ENCODE measurements at places on chromosomes 6 and 20.

GRCh38 chr20:34915131-34915530, 38.7 kb downstream of the ACSS2 start:
- DNase-seq = no peak

DNA sequence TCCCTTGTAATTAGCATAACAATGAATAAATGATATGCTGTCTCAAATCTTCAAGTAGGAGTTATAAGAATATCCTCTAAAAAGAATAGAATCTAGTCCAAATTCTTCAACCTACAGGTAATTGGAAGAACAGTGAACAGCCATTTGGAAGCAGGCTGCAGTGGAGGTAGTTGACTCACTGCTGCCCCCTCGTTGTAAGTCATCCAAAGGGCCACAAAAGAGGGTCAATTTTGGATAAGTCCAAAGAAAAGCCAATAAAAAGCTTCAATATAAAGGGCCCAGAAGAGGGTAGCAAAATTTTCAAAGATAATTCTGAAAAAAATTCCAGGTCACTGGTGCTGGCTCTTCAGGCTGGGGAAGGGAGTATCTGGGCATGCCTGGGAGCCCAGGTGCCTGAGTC, 60.8 kb upstream of the SSTR4 start:
- DNase-seq = no peak

- DNase-seq = no peak
Measured at GRCh38 chr6:156058356-156058755, 602.7 kb upstream of the NOX3 start.

DNA sequence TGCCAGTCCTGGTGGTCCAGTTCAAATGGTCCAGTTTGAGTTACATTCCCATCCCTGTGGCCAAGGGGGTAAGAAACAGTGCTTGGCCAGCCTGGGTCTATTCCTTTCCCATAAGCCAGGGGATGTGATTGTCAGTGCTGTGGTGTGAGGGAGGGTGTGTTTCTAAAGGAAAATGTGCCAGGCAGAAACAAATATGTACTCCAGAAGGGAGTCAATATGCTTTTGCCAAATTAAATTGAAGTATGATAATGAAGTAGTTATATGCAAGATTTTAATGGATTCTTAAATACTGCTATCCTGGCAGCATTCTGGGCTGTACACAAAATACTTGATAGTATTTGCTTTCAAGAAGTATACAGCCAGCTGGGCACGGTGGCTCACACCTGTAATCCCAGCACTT, 16.6 kb upstream of the PAQR8 start:
- no peak for DNase-seq

GRCh38 chr20:33311996-33312395, 29.0 kb downstream of the BPIFB1 start:
- no peak for DNase-seq

- DNase-seq = no peak
Measured at GRCh38 chr6:151719070-151719469, 88.4 kb upstream of the ESR1 start.

DNA sequence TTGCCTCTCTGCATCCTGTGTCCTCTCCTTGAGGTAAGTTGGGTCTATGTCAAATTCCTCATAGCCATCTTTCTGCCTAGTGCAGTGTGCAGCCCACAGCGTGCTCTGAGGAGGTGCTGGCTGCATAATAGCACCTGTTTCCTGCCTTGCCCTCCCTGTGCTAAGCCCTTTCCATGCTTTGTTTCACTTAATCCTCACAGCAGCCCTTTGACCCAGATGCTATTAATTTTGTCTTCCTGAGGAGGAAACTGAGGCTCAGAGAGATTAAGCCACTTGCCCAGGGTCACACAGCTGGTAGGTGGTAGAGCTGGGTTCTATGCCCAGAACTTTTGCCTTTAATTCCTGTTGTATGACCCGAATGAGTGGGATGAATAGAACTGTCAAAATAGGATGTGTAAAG, 13.5 kb downstream of the FAM83D start:
- DNase-seq = no peak

DNA sequence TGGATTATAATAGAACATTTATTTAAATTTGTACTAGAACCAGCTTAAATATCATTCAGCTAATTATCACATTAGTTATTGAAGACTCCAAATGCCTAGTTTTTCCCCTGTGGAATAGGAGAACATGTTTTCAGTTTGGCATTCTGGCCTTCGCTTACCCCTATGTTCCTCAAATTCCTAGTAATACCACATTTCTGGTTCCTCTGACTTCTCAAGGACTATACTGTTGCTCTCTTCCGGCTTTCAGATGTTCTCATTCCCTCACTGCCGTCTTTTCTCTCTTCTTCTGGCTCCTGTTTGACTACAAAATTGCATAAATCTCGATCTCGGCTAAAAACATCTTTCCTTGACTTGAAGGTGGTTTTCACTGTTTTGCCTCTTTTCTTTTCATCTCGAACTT, 71.8 kb upstream of the KHDRBS2 start:
- no peak for DNase-seq

- no peak for DNase-seq
Measured at GRCh38 chr6:56618050-56618449, 24.6 kb downstream of the DST start.

- DNase-seq = no peak
Measured at GRCh38 chr6:144568241-144568640, 283.1 kb downstream of the UTRN start.

DNA sequence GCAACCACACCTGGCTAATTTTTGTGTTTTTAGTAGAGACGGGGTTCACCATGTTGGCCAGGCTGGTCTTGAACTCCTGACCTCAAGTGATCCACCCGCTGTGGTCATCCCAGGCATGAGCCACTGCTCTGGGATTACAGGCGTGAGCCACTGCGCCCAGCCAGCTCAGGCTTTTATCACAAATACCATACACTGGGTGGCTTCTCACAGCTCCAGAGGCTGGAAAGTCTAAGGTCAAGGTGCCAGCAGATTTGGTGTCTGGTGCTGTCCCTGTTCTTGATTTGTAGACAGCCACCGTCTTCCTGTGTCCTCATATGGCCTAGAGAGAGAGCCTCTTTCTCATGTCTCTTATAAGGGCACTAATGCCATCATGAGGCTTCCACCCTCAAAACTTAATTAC, 25.9 kb downstream of the SHLD1 start:
- no peak for DNase-seq

All from fibroblast of gingiva (primary cell).